Pancreas (tissue), 10 donors: ENCODE measurements at places on chromosomes 3 and 15. TPM values are rescaled to one million over a fixed set of nuclear protein-coding genes. Genes with fewer than 3 reads are reported as not detected.

- DNase-seq, result no peak
Measured at GRCh38 chr3:178353006-178353694, 183.1 kb upstream of the KCNMB2 start.

DNA sequence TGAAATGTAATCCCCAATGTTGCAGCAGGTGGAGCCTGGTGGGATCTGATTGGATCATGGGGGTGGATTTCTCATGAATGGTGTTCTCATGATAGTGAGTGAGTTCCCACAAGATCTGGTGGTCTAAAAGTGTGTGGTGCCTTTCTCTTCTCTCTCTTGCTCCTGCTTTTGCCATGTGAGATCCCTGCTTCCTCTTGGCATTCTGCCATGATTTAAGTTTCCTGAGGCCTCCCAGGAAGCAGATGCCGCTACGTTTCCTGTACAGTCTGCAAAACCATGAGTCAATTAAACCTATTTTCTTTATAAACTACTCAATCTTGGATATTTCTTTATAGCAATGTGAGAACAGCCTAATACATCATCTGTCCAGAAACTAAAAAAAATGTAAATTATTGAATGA, 298.3 kb downstream of the MEX3B start:
- no peak for DNase-seq

GRCh38 chr3:9088441-9089353, 125.4 kb upstream of the RAD18 start:
- DNase-seq, result peak; percentile 38

- DNase-seq, result no peak
Measured at GRCh38 chr3:50003216-50003615, 63.3 kb downstream of the RBM6 start.

DNA sequence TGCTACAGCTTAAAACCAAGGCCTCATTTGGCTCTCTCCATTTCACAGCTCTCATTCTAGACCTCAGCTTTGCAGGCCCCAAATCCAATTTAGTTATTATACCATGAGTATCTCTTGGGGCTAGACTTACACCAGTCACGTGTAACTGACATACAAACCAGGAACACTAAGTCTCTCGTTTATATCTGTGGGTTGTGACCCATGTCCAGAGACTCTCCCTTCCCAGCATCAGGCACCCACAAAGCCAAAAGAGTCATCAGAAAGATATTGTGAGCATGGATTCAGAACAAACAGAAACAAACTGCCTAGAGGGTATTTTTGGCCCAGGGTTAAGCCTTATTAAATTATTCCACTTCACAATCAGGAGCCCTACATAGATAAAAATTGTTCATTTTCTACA, 5.6 kb upstream of the CCDC13 start:
- DNase-seq, result no peak

DNA sequence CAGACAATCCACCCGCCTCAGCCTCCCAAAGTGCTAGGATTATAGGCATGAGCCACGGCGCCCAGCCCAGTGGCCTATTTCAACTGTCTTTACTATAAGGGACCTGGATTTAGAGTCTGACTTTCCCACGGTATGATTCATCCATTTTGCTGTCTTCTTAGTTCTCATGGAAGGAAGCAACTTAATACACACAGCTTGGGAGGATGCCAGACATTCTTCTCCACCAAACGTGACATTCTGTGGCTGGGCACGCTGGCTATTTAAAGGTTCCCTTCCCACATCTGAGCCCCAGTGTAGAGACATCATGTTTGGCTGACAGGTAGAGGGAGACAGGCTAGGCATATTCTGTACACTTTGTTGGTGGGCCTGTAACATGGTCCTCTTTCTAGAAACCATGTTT, 26.2 kb downstream of the FAM43A start:
- DNase-seq, result no peak

DNA sequence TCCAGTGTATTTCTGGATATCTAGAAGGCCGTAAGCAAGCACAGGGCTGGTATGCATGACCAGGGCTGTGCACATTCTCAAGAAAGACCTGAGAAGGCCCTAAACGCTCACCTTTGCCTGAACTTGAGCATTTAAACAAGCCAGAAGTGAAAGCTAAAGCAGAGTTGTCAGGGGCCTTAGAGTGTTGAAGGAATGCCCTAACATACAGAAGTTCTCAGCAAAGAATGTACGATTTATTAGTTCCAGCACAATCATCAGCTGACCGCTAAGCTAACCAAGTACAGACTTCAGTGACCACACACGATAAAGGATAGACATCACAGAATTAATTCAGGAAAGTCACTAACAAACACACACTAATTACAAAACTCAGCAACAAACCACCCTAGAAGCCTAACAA, 8.7 kb downstream of the HLTF start:
- DNase-seq, result no peak

DNA sequence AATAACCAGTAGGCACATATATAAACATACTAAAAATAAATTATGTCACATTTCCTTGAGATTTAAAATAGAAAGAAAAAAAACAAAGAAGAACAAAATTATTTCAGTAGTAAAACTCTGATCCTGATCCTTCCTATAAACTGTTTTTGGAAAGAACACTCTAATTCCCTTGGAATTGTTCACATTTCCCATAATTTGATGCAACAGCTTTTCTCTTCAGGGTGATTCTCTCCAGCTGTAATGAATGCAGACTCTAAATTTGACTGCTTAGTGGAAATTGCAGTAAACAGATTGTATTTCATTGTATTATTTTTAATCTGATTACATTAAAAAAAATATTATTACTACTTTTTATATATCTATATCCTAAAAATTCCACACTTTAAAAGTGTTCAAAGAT, 70.2 kb upstream of the ABI3BP start:
- DNase-seq, result no peak

GRCh38 chr15:64776402-64776786, 1.0 kb upstream of the RBPMS2 start:
- DNase-seq, result no peak

- DNase-seq, result no peak
Measured at GRCh38 chr15:99359769-99360168, 108.5 kb downstream of the LRRC28 start.

GRCh38 chr15:64503640-64504039, 43.3 kb downstream of the ZNF609 start:
- DNase-seq, result no peak

DNA sequence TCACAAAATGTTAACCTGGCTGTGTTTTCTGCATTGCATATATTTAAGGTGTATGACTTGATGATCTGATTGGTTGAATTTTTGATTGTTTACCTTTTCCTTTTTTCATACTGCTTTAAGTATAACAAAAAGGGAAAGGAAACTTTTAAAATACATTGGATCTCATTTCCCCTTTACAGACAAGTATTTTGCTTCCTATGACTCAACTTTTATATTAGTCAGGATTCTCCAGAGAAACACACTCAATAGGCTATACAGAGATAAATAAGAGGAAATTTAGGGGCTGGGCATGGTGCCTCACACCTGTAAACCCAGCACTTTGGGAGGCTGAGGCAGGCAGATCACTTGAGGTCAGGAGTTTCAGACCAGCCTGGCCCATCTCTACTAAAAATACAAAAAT, 205.8 kb downstream of the TJP1 start:
- no peak for DNase-seq

- no peak for DNase-seq
Measured at GRCh38 chr3:117843356-117843755, 1133.8 kb downstream of the TUSC7 start.

- peak; percentile 94 for DNase-seq
Measured at GRCh38 chr3:8443829-8444791, 57.5 kb upstream of the LMCD1 start.

DNA sequence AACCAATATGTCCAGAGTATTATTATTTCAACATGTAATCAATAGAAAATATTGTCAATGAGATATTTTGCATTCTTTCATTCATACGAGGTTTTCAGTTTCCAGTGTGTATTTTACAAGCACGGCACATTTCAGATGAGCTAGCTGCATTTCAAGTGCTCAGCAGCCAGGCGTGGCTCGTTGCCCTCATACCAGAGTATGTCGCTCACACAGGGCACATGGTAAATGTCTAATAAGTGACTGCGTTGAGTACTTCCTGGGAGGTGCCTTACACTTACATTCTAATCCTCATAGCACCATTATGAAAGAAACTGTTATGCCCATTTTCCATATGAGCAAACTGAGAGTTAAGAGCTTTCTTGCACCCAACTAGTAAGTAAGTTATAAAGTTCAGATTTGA, 47.4 kb downstream of the TMEM266 start:
- no peak for DNase-seq

GRCh38 chr3:38137615-38138348, 679 bp upstream of the MYD88 start:
- DNase-seq, result no peak

DNA sequence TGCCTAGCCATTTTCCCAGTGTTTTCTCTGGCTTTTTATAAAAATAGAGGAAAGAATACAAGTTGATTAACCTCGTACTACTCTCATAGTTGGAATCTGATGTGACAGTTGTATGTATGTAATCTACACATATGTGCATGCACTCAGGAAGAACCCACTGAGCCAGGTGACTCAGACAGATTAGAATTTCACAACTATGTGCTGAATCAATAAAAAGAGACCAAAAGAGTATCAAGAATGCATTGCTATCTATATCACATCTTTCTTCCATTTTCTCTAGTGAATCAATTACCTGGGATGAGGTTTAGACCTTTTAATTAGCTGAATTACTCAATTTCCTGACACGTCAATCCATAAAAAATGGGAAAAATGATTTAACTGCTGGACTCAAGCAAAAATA, 319.3 kb upstream of the ATP10A start:
- no peak for DNase-seq

- no peak for DNase-seq
Measured at GRCh38 chr3:117473981-117474538, 764.5 kb downstream of the TUSC7 start.

- DNase-seq, result no peak
Measured at GRCh38 chr3:64088408-64089205, 65.3 kb upstream of the PSMD6 start.

DNA sequence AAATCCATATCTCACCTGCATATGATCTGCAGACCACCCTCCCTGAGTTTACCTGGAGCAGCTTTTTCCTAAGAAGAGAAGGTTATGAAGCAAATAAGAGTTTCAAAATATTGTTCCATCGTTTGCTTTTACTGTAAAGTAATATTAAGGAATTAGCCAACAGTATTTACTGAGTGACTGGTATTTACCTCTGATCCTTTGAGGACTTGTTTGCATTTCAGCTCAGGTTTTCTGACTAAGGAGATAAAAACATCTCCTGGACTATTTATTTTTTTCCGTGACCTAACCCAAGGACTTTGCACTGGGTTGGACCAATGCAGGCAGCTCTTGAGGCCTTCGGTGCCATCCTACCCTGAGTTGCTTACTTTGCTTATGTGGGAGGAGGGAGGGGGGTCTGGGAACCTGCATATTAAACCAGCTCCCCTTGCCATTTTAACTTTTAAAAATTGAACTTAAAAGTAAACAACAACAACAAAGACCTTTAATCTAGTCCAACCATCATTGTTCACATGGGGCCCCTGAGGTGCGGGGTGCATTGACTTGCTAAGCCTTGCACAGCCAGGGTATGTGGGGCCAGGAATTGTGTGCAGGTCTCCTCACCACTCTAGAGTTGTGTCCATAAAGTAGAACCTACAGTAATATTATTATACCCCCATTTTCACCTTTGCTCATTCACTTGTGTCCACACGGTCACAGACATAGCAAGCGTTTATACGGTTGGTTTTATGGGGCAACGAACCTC, 39.3 kb downstream of the TRAK1 start:
- DNase-seq, result peak; percentile 51

DNA sequence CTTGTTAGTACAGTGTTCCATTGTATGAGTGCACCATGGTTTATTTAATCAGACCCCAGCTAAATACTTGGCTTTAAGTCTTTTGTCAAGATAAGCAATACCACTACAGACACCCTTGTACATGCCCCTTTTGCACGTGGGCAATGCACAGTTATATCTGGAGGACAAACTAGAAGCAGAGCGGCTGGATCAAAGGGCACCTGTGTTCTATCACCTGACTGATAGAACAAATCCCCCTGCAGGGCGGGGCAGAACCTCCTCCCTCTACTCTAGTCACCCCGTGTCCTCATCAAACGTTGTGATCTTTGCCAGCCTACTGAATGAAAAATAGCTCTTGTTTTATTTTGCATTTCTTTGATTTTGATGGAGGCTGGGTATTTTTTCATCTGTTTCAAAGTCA, 314.9 kb downstream of the TLE3 start:
- DNase-seq, result no peak

DNA sequence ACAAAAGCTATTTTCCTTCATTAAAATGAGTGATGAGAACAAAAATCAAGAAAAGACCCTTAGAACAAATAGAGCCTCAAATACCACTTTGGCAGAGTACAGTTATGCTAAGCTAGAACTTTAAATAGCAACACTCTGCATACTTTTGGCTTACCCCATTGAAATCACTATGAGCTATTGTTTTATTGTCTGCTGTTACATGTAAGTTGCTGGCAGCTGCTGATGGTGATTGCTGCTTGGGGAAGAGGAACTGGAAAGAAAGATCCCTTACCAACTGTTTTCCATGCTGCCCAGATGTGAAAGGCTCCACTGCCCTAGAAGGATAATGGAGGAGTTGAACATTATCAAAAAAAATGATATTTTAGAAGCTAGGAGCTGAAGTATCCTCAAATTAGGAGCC, 135.4 kb downstream of the SYNPR start:
- DNase-seq, result no peak

DNA sequence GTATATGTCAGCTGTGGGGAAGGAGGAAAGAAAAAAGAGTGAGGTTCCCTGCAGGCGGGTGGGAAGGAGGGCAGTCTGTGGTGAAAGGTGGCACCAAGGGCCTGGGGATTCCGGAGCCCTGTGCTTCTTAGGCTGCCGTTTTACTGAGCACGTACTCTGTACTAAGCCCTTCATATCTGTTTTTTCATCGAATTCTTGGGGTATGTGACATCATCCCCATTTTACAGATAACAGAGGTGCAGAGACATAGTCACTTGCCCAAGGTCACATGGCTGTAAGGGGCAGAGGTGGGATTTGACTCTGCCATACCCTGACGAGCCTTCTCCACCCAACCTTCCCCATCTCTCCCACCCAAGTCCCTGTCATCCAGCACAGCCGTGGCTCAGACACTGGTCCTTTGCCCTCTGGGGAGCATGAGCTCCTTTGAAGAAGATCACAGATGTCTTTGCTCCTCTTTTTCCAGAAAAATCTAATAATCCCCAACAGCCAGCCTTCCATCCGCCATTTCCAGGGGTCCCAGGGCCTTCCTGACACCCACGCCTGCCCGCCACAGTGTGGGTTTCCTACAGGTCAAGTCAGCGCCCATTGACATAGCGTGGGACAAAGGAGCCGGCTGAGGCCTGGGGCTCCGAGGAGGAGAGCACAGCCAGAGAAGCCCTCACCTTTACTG, 24.2 kb downstream of the CYP11A1 start:
- no peak for DNase-seq

- no peak for DNase-seq
Measured at GRCh38 chr3:171956181-171956683, 83.1 kb upstream of the FNDC3B start.

- no peak for DNase-seq
Measured at GRCh38 chr15:78156653-78157052, 7.5 kb downstream of the IDH3A start.

- DNase-seq, result no peak
Measured at GRCh38 chr3:156643729-156644389, 30.5 kb upstream of the TIPARP start.

The SV2B gene
- total RNA-seq, result 4.4 TPM

The ASB14 gene
- total RNA-seq, result 0.16 TPM

The FOXL2 gene
- total RNA-seq, result 0.05 TPM

The XCR1 gene
- 0.09 TPM for total RNA-seq

The GAP43 gene
- total RNA-seq, result 0.09 TPM

The SEMA3G gene
- 2.9 TPM for total RNA-seq

The ELL3 gene
- total RNA-seq, result 1.4 TPM

The SNTN gene
- total RNA-seq, result not detected

The CCR8 gene
- not detected for total RNA-seq

The CLDN11 gene
- 2.2 TPM for total RNA-seq

The PLA2G4E gene
- total RNA-seq, result not detected

The C3orf49 gene
- not detected for total RNA-seq

The DTWD1 gene
- 27.2 TPM for total RNA-seq
